ENCODE measurements at places on chromosomes 13 and 19.

- no peak for DNase-seq
Measured at GRCh38 chr19:38453596-38453995, 20.1 kb downstream of the RYR1 start.

DNA sequence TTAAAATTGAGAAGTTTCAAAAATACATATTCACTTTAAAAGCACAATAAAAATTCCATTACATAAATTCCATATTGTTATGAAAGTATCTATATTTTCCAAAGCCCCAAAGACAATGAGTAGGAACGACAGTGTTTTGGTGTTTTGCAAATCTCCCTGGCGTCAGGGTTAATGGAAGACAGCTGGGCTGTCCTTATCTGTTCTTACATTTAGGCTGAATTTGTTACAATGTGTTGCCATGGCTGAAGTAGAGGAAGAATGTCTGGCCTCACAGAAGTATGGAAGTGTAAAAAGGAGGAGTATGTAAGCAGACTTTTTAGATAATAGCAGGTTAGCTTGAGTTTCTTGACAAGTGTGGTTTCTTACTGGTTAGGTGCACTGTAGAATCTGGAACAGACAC is 124.4 kb upstream of the SPATA13 start:
- no peak for DNase-seq

DNA sequence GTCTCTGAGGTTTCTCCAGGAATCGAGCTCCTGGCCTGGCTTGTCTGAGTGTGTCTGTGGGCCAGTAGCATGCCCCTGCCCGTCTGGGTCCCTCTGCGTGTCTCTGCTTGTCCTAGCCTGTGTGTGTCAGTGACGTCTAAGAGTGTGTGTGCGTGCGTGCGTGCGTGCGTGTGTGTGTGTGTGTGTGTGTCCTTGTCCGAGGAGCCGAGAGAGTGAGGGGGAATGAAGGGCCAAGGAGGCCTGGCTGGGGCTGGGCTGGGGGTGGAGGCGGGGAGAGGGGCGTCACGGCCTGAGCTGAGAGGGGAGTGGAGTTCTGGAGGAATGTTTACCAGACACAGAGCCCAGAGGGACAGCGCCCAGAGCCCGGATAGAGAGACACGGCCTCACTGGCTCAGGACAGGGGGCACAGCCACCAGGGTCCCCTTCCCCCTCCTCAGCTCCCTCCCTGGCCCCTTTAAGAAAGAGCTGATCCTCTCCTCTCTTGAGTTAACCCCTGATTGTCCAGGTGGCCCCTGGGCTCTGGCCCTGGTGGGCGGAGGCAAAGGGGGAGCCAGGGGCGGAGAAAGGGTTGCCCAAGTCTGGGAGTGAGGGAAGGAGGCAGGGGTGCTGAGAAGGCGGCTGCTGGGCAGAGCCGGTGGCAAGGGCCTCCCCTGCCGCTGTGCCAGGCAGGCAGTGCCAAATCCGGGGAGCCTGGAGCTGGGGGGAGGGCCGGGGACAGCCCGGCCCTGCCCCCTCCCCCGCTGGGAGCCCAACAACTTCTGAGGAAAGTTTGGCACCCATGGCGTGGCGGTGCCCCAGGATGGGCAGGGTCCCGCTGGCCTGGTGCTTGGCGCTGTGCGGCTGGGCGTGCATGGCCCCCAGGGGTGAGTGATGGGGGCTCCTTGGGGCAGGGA is at the start of gene AXL:
Gene AXL (plus strand): TSS at position 609 of the 893 bp plus-strand sequence. CDS start 170 bp downstream, at position 779.
- DNase-seq: no peak

GRCh38 chr13:95296326-95296925 is 4.8 kb downstream of the ABCC4 start:
- no peak for DNase-seq

DNA sequence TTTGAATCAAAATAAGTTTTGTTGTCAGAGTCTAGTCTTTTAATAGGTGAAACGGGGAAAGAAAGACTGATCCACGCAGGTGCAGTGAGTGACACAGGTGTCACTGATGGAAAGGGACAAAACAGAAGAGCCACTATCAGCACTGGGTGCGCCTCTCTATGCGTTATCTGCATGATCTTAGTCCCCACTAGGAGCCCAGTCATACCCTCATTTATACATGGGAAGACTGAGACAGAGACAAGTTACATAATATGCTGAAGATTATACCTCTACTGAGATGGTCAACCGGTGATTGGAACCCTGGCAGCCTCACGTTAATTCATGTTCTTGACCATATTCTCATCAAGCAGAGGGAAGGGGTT is 3.4 kb downstream of the LRCH1 start:
- DNase-seq: no peak

DNA sequence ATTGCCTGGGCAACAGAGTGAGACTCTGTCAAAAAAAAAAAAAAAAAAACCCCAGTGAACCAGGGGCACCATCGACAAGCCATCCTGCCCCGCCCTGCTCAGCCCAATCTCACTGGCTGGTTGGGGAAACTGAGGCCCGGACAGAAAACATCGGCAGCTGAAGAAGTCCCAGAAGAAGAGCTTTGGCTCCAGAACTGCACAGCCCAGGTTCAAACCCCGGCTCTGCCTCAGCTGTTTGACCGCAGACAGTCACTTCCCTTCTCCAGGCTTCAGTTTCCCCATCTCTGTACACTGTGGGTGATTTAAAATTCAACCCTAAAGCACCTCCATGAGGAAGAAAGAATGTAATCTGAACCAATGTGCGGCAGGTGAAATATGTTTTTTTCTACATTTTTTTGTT is 9.4 kb upstream of the SEMA6B start:
- DNase-seq: no peak

- DNase-seq: no peak
Measured at GRCh38 chr13:75120085-75120484, 361.9 kb downstream of the TBC1D4 start.

- DNase-seq: no peak
Measured at GRCh38 chr19:8367327-8368001, 3.5 kb downstream of the ANGPTL4 start.

- DNase-seq: no peak
Measured at GRCh38 chr13:95536632-95537241, 15.8 kb upstream of the CLDN10 start.

- no peak for DNase-seq
Measured at GRCh38 chr19:29491995-29492577, 33.7 kb upstream of the VSTM2B start.

GRCh38 chr13:21420706-21421105 is 38.4 kb downstream of the ZDHHC20 start:
- DNase-seq: no peak

DNA sequence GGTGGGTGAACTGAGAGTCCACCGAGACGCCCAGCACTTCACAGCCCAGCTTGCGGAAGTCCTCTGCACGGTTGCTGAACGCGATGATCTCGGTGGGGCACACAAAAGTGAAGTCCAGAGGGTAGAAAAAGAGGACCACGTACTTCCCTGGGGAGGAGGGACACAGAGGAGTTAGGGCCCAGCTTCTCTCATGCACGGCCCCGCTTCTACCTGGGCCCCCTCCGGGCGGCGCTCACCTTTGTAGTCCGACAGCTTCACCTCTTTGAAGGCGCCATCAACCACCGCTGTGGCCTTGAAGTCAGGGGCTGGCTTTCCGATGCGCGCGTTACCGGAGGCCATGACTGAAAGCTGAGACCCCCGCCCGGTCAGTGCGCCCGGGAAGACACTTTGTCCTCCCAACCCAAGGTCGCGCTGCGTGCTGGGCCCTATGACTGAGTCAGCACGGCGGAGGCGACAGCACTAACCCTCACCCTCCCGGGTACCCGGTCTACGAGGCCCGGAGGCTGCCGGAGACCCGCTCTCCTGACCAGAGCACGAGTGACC is 606 bp downstream of the PRDX2 start:
- no peak for DNase-seq

DNA sequence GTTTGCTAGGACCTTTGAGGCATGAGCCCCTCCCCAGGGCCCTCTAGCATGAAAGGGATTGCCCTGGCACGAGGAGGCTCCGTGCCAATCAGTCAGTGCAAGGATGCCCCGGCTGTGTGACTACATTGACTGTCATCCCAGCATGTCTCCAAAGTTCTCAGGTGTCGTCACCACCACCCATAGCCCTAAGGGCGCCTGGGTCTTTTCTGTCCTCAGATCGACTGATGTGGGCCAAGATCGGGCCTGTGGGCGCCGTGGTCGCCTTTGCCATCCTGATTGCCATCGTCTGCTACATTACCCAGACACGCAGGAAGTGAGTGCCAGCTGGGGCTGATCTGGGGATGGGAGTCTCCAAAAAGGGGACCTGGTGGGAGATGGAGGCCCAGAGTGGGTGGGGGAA is 18.4 kb downstream of the MAG start:
- no peak for DNase-seq

DNA sequence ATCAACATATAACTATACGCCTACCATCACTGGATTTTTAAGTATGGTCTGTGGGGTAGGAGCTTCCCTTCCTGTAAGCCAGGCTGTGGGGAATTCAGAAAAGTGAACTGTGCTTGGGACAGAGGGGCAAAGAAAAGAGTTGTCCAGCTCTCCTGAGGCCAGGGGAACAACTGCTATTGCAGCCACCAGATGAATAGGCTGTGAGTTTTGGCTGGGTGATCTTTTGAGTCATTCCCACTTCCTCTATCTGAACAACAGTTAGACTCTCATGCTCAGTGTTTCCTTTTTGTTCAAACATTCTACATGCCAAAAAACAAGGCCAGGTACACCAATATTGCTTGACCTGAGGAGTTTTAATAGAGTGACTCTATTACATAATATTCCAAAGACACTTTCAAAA is 426.2 kb upstream of the DACH1 start:
- DNase-seq: no peak

DNA sequence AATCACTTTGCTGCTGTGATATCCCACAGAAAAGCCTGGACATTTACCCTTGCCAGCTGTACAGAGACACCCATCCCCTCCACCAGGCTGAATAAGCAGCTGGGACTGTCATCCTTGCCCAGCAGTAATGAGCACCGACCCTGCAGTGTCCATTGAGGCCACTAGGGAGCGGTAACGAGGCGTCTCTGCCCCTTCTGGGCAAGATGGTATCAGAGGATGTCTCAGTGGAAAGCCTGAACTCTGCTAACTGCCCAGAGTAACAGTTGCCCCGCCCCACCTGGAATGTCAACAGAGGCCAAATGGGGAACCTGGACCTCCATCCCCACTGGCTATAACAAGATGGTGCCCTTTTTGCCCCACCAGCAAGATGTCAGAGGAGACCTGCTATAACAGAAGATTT is 22.8 kb upstream of the CEACAM20 start:
- peak; percentile 14 for DNase-seq

GRCh38 chr19:43725468-43725867 is 9.6 kb downstream of the IRGC start:
- DNase-seq: no peak

- no peak for DNase-seq
Measured at GRCh38 chr13:37534181-37534580, 64.4 kb downstream of the POSTN start.

DNA sequence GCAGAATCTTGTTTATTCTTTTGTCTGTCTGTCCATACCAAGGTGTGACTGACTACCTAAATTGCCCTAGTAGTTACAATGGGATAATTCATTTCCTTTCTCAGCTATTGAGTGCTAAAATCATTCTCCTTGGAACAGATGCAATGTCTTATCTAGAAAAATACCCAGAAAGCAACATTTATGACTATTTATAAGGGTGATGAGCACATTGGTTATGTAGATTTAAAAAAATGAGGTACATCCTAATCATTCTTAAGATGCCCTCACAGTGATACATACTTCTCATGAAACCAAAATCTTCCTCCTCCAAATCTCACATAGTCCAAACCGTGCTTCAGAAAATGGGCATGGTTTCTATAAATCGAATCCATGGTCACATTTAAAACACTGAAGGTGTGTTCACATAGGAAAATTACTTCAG is 11.6 kb upstream of the UBE2L5 start:
- no peak for DNase-seq

DNA sequence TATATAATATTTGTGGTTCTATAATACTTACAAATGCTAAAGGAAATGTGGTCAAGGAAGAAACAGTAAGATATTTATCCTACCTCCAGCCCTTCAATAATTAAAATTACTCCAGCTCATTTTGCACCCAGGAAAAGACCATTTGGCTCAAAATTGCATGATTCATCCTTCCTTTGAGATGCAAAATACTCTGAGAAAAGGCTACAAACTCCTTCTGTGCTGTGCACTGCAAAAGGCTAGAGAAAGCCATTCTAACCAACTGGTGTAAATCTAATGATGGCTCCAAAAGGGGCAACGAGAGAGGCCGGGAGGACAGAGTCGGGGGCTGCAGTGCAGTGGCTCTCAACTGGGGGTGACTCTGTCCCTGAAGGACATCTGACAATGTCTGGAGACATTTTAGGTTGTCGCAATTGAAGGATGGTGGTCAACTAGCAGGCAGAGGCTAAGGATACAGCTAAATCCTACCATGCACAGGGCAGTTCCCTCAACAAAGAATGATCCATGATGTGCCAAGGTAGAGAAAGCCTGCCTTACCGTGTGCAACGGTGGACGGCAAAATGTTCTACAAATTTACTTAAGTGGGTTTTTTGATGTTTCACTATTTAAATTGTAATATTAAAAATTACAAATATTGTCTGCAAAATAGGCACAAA is 32.6 kb downstream of the SLC7A1 start:
- no peak for DNase-seq

GRCh38 chr19:45632468-45633196 is 6.6 kb downstream of the EML2 start:
- DNase-seq: peak; percentile 27
